AG20443 (cell line): ENCODE measurements at places on chromosomes 5 and 9.

DNA sequence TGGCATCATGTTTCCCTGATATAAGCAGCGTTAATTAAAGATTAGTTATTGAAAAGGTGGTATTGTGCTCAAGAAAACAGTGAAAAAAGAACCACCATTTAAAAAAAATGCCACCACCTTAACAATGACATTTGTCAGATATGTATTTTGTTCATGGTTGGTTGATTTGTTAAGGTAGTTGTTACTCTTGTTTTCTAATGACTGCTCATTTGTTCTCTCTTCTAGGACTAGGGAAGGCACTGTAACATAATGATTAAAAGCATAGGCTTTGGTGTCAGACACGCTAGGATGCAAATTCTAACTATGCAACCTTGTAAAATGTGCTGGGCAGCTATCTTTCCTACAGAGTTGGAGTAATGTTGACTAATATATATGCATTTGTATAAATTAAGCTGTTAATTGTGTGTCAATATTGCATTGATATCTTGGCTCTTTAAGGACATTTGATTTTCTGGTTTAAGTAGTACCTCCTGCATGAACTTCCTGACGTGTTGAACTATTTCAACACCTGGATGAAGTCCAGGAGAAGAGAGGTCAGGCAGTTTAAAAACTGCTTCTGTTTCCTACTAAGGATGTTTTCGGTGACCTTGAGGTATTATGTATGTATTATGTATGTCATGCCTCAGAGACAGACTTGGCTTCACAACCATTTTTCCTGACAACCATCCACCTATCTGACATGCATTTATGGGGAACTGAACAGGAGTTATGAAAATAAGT, 77.8 kb downstream of the MUSK start:
- DNase-seq, result no peak

- DNase-seq, result peak; percentile 34
These were observed 10.8 kb downstream of the FIBCD1 start for GRCh38 chr9:130927995-130928900.

- DNase-seq, result no peak
These were observed 762 bp upstream of the ST6GALNAC4 start for GRCh38 chr9:127917603-127918002.

- no peak for DNase-seq
These were observed 264.6 kb upstream of the CLINT1 start for GRCh38 chr5:158123595-158123994.

- DNase-seq, result no peak
These were observed 150.3 kb downstream of the GPBP1 start for GRCh38 chr5:57324181-57324580.

DNA sequence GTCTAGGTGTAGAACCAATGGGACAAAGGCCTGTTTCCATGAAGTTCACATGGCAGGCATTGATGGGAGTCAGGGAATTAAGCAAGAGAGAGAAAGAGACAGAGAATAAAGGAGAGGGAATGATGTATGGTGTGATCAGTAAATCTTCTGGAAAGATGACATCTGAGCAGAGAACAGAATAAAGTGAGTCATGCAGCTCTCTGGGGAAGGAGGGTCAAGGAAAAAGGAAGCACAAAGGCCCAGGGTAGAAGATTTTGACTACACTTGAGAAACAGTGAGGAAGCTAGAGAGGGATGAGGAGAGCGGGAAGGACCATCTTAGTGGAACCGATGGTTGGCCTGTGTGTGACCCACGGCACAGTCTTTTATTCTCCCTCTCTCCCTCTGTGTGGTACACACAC, 425.9 kb downstream of the SPOCK1 start:
- peak; percentile 30 for DNase-seq

DNA sequence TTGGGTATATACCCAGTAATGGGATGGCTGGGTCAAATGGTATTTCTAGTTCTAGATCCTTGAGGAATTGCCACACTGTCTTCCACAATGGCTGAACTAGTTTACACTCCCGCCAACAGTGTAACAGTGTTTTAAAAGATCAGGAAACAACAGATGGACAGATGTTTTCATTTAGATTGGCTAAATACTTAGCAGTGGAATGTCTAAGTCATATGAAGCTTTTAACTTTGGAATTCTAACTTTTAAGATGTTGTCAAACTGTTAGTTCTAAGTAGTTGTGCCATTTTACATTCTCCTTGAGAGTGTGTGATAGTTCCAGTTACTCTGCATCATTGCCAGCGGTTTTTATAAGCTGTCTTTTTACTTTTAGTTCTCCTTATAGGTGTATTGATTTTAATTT, 688.8 kb downstream of the SEMA5A start:
- peak; percentile 15 for DNase-seq

GRCh38 chr5:50655810-50656205, 10.6 kb upstream of the PARP8 start:
- DNase-seq, result no peak

DNA sequence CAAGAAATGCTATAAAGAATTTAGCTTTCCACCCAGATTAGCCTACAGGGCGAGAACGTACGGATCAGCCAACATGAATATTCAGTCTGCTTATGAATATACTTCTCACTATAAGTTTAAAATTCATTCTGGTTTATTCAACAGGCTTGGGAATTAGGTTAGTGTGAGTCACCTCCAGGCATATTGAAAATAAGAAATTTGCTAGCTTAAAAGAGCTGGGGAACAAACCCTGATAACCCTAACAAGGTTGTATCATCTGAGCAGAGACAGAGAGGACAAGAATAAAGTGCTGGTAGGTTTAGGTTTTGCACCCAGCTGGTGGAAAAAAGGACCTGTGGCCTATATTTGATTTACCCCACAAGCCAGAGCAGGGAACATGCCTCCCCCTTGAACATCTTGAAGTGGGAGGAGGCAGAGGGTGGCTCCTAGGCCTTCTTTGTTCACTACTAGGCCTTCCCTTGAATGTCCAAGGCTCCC, 12.3 kb downstream of the FNBP1 start:
- DNase-seq, result no peak

- DNase-seq, result no peak
These were observed 212.2 kb upstream of the MVB12B start for GRCh38 chr9:126114409-126114760.

- DNase-seq, result no peak
These were observed 7.9 kb upstream of the JADE2 start for GRCh38 chr5:134517553-134517952.

DNA sequence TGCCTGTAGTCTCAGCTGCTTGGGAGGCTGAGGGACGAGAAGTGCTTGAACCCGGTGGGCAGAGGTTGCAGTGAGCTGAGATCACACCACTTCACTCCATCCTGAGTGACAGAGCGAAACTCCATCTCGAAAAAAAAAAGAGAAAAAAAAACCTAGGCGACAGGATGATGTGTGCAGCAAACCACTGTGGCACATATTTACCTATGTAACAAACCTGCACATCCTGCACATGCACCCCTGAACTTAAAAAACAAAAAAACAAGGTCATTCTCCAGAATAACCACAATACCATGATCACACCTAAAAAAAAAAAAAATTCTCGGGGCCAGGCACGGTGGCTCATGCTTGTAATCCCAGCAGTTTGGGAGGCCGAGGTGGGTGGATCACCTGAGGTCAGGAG, 7.5 kb upstream of the DOLPP1 start:
- DNase-seq, result no peak

- no peak for DNase-seq
These were observed 1.8 kb downstream of the PCDHA11 start for GRCh38 chr5:140870221-140871201.

GRCh38 chr9:120921661-120922181, 4.9 kb downstream of the TRAF1 start:
- DNase-seq, result no peak

- DNase-seq, result no peak
These were observed 27.3 kb downstream of the ETF1 start for GRCh38 chr5:138515556-138516245.

DNA sequence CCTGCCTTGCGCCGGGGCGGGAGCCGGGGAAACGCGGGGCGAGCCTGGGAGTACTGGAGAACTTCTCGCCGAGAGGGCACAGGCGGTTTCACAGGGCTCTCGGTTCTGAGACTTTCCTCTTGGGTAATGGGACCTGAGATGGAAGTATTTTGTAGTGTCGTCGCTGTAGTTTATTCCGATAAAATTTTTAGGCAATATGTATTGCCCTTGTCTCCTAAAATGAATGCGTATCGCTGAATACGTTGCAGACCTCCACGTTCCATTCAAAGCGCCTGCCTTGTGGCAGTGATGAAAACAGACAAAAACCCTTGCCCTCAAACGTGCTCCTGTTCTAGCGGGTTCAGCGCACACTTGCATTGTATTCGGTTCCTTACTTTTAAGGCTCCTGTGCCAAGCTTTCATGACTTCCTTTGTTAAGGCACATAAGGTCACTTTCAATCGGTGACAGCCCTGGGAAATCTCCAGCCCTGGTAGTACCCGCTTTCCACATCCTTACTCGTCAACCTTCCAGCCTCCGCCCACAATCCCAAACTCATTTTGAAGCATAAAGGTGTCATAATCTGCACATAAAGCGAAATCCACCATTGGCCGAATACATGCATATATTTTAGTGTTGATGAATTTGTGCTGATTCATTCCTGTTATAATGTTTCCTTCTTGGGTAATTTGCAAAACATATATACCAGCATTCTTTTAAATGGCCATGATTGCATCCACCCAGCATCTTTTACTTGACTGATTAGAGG, 694 bp downstream of the RMI1 start:
- DNase-seq, result peak; percentile 60

GRCh38 chr5:170216257-170216864, 16.4 kb upstream of the C5orf58 start:
- DNase-seq, result peak; percentile 62

GRCh38 chr9:106312906-106313305, 550.1 kb upstream of the ZNF462 start:
- no peak for DNase-seq

GRCh38 chr9:99885747-99886146, 20.7 kb upstream of the STX17 start:
- no peak for DNase-seq

DNA sequence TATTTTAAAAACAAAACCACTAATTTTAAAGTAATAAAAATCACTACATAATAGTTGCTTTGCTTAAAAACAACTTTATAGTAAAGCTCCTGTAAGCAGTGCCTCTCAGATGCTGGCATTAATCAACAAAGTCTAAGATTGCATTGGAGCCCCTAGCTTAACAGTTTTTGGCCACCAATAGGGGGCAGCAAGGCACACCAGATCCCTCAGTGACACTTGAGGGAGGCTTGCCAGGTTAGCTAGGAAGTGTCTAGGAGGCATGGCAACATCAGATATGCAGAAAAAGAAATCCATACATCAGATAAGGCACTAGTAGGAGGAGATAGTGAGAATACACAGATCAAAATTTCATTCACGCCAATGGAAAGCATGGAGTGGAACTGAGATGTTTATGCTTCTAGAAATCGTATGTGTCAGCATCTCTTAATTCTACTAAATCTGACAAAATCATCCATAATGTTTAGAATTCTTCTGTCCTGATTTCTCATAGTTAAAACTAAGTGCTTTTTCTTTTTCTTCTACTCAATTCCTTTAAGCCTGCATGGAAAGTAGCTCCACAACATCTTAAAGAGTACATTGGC, 73.6 kb upstream of the PAM start:
- peak; percentile 76 for DNase-seq

- peak; percentile 72 for DNase-seq
These were observed 174.9 kb downstream of the ROR2 start for GRCh38 chr9:91775011-91775707.

DNA sequence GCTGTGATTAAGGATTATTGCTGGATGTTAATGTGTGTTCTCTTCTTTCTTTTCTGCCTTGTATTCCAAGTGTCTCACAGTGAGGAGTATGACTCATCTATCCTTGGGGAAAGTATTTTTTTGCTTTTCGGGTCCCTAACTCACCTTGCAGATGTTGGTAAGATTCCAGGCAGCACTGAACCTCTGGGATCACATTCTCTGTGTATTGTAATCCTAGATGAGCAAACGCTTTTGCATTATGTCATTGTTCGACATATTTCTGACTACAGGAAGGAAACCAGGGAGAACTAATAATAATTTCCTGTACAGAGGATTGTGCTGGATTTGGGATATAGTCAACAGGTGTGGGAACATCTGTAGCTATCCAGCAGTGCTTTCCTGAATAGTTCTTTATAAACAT, 246.1 kb upstream of the TUT7 start:
- no peak for DNase-seq

GRCh38 chr9:100587375-100587774, 9.5 kb downstream of the CAVIN4 start:
- DNase-seq, result no peak

DNA sequence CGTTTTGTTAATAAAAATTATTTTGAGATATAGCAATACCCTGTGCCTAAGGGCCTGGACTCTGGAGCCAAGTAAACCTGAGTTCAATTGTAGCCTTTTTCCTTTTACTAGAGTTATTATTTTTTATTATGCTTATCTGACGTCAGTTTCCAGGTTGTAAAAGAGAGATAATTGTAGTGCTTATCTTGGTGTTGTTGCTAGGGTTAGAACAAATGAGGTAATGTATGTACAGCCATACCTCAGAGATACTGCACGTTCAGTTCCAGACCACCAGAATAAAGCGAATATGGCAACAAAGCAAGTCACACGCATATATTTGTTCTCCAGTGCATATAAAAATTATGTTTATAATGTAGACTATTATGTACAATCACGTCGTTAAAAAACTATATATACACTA, 215.0 kb downstream of the VPS13A start:
- no peak for DNase-seq

- no peak for DNase-seq
These were observed 294.8 kb downstream of the ATPSCKMT start for GRCh38 chr5:9954869-9955268.

GRCh38 chr9:74804018-74804385, 83.7 kb downstream of the TRPM6 start:
- no peak for DNase-seq

- no peak for DNase-seq
These were observed 3.1 kb downstream of the IRX4 start for GRCh38 chr5:1879292-1880263.

DNA sequence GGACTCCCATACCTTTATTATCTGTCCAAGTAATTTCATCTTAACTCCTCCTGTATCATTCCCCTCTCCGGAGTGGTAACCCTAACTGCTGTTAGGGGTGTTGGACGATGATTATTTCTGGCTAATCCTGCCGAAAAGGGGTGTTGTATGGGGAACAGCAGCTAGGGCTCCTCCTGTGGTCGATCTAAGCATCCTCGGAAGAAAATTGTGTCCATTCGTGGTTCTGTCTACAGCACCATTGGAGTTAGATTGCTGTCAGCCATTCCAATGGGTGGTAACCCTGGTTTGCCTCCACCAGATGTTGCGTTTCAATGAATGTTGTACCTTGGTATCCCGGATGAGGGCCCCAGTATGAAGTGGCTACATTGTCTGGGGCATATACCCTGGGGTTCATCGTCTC, 35.6 kb upstream of the LMNB1 start:
- no peak for DNase-seq

GRCh38 chr5:76718880-76719279, 3.0 kb downstream of the F2R start:
- DNase-seq, result no peak

- DNase-seq, result no peak
These were observed 6.0 kb downstream of the NRARP start for GRCh38 chr9:137295849-137296669.

DNA sequence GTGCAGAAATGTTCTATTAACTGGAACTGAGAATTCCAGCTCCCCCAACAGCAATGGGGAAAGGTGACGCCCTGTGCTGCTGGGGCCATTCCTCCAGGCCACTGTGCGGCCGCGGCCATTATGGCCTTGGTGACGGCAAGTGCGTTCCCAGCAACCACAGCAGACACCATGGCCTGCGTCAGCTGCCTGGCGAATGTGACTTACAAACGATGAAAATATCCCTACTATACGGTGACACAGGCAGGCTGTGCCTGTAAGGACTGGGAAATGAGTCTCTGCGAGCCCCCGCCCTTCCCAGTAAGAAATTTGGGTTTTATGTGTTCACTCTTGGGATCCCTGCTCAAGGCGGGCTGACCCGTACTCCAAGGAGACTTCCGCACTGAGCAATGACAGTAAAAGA, 20.6 kb downstream of the CLPTM1L start:
- DNase-seq, result no peak
